NCI-H2171 (cell line): ENCODE measurements at places on chromosomes 11 and 22.

DNA sequence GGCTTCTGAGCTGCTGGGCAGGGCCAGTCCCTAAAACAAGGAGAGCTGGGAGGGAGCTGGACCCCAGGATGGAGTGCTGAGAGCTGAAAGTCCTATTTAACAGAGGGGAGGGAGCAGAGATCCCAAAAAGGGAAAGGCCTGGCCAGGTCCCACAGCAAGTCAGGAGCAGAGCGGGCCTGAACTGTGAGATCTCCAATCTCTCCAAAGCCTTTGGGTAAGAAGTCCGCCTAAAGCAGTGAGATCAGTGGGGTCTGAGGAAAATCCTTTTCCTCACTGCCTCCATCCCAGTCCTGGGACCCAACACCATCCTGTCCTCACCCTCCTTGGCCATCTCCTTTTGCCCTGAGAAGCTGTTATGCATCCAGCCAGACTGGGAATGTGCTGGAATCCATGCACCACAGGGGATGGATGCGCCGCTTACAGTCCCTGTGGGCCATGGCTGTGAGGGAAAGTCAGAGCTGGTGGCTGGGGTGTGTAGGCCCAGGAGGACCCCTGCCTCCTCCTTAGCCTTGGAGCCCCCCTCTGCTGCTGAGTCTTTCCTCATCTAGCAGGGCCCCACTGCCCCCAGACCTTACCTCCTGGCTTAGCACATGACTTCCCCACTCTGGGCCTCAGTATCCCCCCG is 8.6 kb downstream of the LRRC75B start:
- DNase-seq = no peak

DNA sequence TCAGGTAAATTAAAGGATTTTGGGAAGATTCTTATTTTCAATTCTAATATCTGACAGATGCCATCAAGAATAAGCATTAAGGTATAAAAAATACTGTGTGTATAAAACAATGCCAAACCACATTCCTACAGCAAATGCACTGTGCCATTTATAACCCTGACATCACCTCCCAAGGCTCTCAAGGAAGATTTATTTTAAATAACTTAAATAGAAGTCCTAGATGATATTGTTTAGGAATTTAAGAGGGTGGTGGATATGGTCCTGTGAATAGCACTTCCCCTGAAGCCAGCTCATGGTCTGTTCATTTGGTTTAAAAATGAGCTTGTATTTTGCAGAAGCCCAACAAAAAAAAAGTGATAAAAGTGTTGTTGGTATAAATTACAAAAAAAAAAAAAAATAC is 32.1 kb downstream of the PPIL2 start:
- DNase-seq = no peak

DNA sequence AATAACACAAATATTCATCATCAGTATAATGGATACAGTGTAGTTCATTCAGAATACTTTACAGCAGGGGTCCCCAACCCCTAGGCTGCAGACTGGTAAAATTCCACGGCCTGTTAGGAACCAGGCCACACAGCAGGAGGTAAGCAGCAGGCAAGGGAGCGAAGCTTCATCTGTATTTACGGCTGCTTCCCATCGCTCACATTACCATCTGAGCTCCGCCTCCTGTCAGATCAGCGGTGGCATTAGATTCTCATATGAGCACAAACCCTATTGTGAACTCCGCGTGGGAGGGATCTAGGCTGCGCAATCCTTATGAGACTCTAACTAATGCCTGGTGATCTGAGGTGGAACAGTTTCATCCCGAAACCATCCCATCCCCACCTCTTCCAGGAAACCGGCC is 125.1 kb downstream of the SERGEF start:
- no peak for DNase-seq

GRCh38 chr11:46982797-46983452 is 46.4 kb downstream of the CSTPP1 start:
- DNase-seq = no peak

DNA sequence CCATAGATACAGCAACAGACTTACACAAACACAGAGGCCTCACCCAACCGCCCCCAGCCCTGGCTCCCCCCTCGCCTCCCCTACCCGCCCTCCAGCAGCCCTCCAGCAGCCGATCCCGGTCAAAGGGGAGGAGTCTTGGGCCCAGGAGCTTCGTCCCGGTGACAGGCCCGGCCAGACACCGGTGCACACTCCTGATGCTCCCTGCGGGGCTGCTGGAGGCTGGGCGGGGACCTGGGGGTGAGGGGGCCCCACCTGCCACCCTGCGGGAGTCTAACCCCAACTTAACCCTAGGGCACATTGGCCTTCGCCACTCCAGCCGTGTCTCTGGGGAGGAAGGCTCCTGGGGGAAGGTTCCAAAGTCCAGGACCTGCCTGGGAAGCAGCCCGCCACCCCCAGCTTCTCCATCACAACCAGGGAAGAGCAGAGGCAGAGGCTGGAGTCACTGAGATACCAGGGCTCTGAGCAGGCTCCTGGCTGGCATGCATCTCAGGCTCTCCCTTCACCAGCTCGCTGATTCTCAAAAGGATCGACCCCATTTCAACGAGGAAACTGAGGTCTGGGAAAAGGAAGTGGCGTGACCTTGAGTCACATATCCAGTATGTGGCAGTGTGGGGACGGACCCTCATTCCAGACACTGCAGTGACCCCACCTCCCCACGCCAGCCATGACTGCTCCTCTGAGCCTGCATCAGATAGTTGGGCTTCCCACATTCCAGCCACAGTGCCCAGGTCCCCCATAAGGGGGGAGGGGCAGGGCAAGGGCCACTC is 14.4 kb downstream of the BCL9L start:
- DNase-seq = no peak

DNA sequence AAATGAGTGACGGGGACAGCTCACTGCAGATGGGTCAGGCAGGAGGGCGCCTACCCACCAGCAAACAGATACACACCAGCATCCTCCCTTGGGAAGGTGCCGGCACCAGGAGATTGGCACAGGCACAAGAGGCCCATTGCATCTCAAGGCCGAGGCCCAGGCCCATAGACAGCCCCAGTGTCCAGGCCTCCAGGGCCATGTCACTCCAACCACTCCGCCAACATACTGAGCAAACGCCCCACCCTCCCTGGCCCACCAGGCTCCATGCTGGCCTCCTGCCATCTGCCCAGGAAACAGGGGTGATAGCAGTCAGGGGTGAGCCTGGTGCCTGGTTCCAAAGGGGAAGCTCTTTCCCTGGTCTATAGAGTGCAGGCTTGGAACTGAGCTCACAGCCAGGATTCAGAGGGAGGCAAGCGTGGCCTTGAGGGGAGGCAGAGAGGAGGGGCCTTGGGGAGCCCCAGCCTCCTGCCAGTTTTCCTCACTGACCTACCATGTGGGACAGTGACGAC is 34.7 kb downstream of the PISD start:
- no peak for DNase-seq

DNA sequence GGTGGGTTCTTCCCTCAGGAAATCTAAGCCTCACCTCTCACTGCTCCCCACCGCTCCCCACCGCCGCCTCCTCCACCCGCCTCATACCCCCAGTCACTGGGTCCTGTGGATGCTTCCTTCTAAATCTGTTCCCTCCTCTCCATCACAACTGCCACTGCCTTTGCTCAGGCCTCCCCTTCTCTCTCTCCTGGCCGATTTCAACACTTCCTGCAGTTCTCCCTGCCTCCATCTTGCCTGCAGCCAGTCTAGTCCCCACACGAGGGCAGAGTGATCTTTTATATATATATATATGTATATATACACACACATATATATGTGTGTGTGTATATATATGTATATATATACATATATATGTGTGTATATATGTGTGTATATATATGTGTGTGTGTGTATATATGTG is 27.8 kb downstream of the CREB3L1 start:
- DNase-seq = no peak

GRCh38 chr11:133955081-133955891 is 1.5 kb downstream of the IGSF9B start:
- DNase-seq = no peak

GRCh38 chr11:125949271-125950177 is 3.7 kb downstream of the VSIG10L2 start:
- no peak for DNase-seq

DNA sequence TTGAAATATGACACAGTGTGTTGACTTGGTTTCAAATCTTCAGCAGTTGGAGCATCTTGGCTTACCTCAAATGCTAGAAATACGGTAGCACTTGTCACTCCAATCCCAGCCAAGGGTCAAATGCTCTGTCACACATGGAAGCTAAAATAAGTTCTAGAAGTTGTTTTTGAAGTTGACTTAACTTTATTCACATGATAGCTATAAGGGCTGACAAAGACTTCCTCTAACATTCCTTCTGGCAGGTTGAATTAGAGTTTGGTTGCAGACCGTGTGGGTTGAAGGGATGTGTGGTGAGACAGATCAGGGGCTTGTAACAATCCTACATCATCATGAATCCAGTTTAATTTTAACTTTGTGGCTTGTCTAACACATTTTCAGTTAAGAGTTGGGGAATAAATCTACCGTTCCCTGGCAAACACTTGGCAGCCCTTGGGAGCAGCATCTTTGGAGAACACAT is 4.6 kb downstream of the SLN start:
- DNase-seq = no peak

DNA sequence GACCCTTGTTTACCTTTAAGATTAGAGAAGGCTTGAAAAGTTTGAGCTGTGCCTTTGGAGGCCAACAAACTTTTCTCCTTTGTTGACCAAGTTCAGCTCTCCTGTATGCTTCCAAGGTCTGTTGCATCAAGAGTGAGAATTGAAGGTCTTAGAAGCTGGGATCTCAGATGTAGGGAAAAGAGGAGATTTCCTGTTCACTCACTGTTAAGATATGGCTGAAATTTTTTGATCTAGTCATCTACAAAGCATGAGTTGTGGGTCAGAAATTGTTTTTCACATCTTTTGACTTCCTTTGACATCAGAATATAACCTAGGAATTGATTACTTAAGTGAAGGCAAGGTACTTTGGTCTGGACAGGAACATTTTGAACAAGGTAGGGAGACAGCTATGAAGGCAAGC is 12.1 kb downstream of the OR51B4 start:
- DNase-seq = no peak

DNA sequence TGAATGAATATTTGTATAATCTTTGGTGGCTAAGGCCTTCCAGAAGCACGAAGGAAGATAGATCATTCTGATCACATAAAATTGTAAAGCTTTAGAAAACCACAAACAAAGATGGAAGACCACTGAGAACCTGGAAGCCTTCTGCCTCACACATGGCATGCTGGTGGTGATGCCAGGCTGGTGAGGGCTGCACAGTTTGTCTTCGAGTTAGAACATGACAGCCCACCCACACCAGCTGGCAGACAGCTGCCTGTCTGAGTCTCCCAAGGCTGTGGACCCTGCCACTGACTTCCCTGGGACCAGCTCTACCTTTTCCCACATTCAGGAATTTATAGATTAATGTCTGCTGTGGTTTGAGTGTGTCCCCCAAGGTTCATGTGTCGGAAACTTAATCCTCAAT is 48.8 kb upstream of the B3GAT1 start:
- no peak for DNase-seq

DNA sequence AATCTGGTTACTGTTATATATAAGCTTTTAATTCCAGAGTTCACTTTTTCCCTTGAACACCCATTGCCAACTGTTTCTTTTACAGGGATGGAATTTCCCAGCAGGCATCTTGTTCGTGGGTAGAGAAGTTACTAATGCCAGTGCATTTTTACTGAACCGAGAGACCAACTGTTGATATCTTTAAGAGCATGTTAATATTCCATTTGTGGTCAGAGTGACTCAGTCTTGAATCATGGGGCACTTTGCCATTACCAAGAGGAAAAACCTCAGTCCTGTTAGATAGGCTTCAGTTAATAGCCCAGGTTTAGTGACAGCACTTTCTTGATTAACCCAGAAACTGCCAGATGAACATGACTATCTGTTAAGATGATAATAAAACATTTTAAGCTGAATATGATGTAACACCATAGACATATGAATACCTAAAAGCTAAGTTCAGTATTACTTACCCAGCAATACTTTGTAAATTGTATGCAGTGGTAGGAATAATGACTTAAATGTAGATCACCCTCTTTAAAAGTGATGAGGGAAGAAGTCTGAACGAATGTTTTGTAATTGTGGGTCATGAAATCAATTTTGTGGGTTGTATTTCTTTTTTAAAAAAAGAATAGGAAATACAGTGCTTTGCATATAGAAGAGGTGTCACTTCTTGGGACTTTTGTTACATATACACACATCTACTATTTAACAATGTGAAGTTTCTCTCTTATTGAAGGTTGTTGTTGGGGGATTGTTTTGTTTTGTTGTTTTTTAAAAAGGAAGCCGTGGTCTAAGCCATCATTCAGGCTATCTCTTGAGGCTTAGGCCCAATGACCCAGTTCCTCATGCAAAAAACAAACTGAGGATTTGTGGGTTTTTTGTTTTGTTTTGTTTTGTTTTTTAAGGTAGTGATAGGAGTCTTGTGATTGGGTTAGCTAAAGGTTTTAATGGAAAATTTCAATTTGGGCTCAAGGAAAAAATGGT is 79.2 kb upstream of the GRIK4 start:
- no peak for DNase-seq

DNA sequence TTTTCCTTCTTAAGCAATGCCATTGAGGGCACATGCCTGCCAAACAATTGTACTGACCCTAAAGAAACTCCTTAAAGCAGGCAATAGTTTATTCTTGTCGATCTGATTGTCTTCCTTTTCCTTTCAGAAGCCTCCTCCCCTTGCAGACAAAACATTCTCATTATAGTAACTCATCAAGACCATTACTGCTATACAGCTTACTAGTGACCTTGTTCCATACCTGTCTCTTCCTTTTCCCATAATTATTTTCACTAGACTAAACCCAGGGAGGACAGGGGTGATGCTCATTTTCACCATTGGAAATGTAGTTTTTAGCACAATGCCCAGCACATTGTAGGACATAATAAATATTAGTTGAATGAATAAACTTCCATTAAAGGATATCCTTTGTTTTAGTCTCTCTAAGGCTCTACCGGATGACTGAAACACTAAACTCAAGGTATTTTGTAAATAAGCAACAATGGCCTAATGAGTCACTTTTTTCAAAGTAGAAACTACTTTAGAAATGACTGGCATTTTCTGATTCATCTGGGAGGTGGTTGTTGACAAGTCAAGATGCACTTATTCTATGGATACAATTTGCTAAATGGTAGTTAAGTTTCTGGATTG is 9.3 kb upstream of the MSANTD4 start:
- no peak for DNase-seq

- DNase-seq = no peak
Observed at GRCh38 chr11:129590030-129590752, 214.5 kb downstream of the BARX2 start.

- DNase-seq = no peak
Observed at GRCh38 chr11:2465202-2466068, 20.6 kb downstream of the KCNQ1 start.

GRCh38 chr11:5618807-5619206 is 6.0 kb upstream of the TRIM34 start:
- no peak for DNase-seq

GRCh38 chr11:4125141-4125540 is 30.5 kb downstream of the RRM1 start:
- DNase-seq = no peak

- no peak for DNase-seq
Observed at GRCh38 chr11:130578738-130579368, 130.4 kb downstream of the ADAMTS15 start.

- no peak for DNase-seq
Observed at GRCh38 chr11:65854161-65854592, 3.8 kb downstream of the CFL1 start.
